ENCODE measurements at places on chromosomes 1 and 21.

GRCh38 chr1:204831186-204831585 lies 39.5 kb upstream of the NFASC start:
- no peak for DNase-seq

DNA sequence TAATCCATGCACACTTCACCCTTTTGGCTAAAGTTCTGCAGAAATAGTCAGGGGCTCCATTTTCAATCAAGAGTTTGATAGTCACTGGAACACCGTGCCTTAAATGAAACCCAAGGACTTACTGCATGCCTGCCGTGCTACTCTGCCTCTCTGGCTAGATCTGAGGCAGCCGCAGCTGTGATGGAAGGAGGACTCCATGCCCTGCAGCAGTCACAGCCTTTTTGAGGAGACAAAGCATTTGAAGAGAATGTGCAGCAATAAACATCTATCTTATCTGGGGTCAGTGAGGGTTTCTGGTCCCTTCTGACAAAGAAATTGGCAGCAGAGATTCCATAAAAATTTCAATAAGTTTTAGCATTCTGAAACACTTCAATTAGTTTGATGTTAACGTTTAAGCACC lies 78.0 kb downstream of the BCAR3 start:
- no peak for DNase-seq

DNA sequence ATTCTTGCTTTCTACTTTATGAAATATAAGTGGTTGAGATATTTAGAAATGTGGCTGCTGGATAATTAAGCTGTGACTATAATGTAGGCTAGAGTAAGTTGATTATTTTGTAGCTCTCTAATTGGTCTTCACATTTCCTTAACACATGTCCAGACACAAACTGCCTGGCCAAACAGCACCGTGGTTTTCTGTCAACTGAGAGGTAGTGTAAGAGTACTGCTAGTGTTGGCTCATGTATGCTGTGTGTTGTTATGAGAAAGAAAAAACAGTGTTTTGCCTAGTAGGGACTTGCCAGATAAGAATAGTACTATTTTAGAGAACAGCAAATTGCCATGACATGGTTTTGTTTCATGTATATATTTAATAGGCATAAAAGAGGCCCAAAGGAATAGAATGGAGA lies 37.1 kb downstream of the TMED5 start:
- no peak for DNase-seq

- no peak for DNase-seq
Measured at GRCh38 chr1:216576234-216576937, 146.8 kb downstream of the ESRRG start.

DNA sequence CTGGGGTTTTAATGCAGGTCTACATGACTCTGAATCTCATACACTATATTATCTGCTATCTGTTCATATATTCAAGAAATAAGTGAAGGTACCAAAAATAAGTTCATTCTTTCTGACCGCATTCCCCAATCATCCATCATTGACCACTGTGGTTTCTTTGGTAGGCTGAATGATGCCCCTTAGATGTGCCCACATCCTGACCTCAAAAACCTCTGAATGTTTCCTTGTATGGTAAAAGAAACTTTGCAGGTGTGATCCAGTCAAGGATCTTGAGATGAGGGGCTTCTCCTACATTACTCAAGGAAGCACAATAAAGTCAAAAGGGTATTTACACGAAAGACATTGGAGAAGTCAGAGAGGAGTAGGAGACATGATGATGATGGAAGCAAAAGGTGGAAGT lies 60.6 kb upstream of the LRRC8B start:
- no peak for DNase-seq
